Body of pancreas (tissue), 4 donors: ENCODE measurements at places on chromosomes 4 and X.

GRCh38 chr4:88211473-88212252 lies 53.2 kb upstream of the ABCG2 start:
- DNase-seq = peak; percentile 57

GRCh38 chr4:105392858-105393257 lies 81.0 kb downstream of the PPA2 start:
- no peak for DNase-seq

- DNase-seq = no peak
Measured at GRCh38 chrX:8688776-8689175, 43.2 kb downstream of the ANOS1 start.

DNA sequence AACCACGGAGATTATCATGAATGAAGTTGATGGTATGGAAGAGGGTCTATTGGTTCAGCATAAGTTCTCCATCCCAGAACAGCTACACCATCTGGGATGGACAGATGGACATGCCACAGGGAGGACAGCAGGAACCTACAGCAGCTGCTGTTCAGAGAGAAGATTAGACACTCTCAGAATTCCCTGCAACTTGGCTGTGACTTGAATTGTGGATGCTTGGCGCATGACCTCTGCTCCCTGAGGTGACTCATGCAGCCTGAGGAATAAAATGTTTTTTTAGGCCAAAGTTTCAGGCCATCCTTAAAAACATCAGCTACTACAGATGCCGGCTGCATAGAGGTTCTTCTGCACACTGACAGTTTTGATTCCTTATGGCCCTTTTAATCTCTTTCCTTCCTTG lies 97.3 kb downstream of the RS1 start:
- DNase-seq = no peak

GRCh38 chrX:18594079-18594478 lies 77.8 kb downstream of the RS1 start:
- DNase-seq = no peak

GRCh38 chrX:57044245-57044644 lies 48.9 kb upstream of the SPIN3 start:
- DNase-seq = no peak
